Fibroblast of skin of left biceps (primary cell): ENCODE measurements at places on chromosomes 3 and 15.

DNA sequence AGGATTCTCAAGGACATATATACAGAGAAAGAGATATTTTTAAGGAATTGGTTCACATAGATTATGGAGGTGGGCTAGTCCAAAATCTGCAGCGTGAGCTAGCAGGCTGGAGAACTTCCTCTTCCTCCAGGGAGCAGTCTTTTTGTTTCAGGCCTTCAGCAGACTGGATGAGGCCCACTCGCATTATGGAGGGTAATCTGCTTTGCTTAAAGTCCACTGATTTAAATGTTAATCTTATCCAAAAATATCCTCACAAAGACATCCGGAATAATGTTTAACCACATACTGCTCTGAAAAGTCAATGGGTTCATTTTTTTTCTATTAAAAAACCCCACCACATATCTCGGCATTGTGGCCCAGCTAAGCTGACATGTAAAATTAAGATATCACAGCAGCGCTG is 22.2 kb upstream of the NRROS start:
- no peak for DNase-seq

- no peak for DNase-seq
These were observed 204.3 kb upstream of the GBE1 start for GRCh38 chr3:81965696-81966095.

DNA sequence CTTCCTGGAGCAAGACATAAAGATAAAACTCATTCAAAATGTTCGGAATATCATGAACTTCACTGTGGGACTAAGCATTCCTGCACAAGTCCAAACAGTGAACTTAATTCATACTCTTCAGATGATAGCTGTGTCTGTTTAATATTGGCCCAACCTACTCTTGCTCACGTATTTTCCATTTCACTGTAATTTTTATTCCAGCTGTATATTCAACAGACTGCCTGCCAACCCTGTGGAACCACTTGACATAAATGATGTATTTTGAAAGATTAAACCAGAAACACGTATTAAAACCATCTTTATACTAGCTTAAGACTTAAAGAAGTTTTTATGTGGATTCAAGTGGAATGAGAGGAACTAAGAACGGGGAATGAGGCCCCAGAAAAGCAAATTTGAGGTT is 172.5 kb downstream of the TMEM108 start:
- DNase-seq = no peak

- no peak for DNase-seq
These were observed 38.0 kb downstream of the TXNRD3 start for GRCh38 chr3:126616931-126617330.

- DNase-seq = no peak
These were observed 51.7 kb downstream of the PLS1 start for GRCh38 chr3:142647856-142648255.

GRCh38 chr3:50591196-50591741 is 20.3 kb downstream of the CISH start:
- DNase-seq = no peak
